Fibroblast of mammary gland (primary cell): ENCODE measurements at places on chromosomes 4 and X.

DNA sequence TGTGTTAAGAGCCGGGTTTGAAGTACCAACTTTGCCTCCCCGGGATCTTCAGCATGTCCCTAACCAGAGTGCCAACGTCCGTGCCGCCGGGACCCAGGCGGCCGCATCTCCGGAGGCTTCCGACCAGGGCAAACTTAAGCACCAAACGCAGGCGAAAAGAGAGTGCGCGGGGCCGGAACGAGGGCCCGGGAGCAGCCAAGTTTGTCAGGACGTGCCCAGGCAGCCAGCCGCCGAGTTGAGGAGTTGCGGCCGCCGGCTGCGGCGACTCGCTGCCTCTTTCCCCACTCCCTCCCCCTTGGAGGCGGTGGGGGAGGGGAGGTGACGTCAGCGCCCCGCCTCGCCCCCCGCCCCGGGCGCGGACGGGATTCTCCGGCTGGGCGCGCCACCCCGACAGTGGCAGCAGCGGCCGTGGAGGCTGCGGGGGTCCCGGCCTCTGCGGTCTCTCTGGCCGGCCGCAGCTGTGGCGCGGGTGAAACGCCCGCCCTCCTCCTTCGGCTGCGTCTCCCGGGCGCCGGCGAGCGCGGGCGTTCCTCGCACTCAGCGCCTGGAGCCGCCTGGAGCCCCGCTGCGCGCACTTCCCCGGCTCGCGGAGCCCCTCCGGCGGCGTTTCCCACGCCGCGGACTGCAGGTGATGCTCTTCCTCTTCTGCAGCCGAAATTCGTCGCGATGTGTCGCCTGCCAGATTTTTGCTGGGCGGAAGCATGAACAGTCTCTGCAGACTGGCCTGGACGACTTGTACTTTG is 2.9 kb upstream of the FAT1 start:
- peak; percentile 61 for DNase-seq

GRCh38 chr4:186485150-186485549 is 70.2 kb downstream of the MTNR1A start:
- DNase-seq: no peak

DNA sequence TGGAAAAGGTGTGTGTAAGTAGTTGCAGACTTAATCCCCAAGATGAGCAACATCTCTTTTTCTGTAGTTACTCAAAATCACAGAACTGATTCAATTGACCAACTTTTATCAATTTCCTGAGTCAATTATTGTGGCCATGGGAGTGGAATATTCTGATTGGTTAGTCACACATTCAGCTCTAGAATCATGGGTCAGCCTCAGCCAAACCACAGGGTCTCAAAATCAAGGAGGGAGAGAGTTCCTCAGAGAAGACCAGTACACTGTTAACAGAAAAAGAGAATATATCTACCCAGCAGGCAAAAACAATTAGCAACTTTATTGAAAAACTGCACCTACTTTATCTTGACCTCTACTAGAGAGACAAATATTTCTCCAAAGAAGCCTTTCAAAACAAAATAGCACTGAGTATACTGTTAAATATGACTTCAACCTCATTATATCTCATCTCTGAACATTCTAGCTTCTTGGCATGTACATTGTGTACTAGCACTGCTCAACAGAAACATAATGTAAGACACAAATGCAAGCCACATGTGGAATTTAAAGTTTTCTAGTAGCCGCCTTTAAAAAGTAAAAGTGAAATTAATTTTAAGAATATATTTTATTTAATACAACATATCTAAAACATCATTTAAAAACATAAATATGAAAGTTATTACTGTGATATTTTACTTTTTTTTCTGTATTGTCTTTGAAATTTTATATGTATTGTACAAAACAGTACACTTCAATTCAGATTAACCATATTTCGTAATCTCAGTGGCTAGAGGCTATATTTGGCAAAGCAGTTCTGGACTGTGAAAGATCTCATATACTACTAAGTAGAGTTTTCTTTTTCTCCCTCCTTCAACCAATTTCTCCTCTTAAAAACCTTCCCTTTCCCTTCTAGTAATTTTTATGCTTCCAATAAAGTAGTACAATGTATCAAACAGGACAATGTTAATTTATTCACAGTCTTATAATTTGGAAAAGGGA is 11.8 kb upstream of the LCORL start:
- DNase-seq: peak; percentile 86

GRCh38 chr4:159508917-159509500 is 406.1 kb downstream of the RAPGEF2 start:
- peak; percentile 38 for DNase-seq

DNA sequence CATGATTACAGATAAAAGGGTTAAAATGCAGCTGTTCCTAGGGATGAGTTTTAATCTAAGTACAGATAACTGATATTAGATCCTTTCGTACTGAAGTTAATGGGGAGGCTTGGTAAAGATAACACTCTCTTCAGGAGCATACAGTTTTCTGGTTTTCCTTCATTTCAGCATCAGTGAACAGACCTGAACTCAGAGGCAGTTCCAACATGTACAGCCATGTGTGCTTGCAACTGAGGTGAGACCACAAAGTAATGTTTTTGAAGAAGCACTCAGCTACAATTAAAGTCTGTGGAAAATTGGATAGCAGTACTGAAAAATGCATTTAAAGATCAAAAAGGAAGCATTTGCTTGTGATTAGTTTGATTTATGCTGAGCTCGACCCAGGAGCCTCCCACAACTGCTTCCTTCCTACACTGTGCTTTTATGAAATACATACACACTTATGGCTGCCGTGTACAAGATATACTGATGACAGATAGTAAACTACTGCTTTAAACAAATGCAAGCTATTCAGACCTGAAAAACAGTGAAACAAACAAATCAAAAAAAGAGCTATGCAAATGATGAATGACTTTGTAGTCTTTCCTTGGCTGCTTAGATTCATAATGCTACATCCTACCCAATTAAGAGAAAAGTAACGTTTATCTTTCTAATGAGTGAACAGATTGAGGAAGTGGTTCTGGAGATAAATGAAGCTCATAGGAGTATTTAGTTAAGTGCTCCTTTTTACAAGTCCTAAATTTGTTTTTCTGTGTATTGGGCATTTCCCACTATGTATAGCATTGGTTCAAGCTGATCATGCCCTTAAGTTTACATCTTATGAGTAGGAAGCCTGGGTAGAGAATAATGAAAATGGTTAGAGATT is 68.4 kb downstream of the PDLIM5 start:
- no peak for DNase-seq
